ENCODE measurements at places on chromosomes 12 and 14.

DNA sequence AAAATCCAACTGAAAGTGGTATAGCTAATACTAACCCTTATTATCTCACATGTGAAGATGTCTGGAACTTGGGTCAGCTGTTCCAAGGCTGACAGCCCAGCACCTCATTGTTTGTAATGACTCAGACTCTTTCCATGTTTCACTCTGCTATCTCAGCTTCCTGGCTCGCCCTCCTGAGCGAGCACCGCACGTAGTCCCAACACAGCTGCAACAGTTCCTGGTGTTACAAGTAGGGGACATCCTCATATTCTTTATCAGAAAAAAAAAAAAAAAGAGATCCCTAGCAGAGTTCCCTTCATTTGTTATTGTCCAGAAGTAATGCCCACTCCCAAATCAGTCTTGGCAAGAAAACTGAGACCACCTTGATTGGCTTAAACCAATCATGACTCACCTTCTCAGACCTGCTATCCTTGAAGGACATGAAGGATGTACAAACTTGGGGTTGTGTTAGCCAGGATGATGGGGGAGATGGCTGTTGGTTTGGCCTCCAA lies 92.5 kb downstream of the ADCK1 start:
- no peak for DNase-seq

- no peak for DNase-seq
These were observed 140.0 kb downstream of the DAD1 start for GRCh38 chr14:22448905-22449599.

DNA sequence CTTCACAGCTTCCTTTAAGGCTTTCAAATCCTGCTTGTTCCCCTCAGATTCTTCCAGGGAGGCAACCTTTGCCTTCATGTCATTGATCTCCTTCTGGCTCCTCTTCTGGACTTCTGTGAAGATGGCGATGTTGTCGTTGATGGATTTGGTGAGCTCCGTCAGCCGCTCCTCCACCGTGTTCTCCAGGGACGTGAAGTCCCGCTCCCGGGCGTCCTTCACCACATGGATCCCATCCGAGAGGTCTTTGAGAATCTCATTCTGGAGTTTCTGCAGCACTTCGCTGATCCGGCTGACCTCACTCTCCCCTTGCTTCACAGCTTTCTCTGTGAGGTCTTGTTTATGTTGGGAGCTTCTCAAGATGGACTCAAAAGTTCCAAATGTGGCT lies 7.9 kb downstream of the CKAP4 start:
- DNase-seq: no peak

- DNase-seq: no peak
These were observed 12.2 kb upstream of the TUBA1A start for GRCh38 chr12:49200919-49201594.

All from mesothelial cell of epicardium (in vitro differentiated cells).